Activated T-helper 9 cell treated with anti-CD3 and anti-CD28 coated beads, Interleukin-2, amount 50 U/mL, for 16 hours (primary cell): ENCODE measurements at places on chromosomes 2 and 18.

- DNase-seq: no peak
Observed at GRCh38 chr18:11224153-11224552, 74.8 kb upstream of the PIEZO2 start.

GRCh38 chr18:8142932-8143331 is 466.3 kb upstream of the RAB12 start:
- DNase-seq: no peak

GRCh38 chr2:134711692-134712091 is 7.1 kb downstream of the TMEM163 start:
- DNase-seq: no peak

GRCh38 chr2:239006622-239007285 is 158.9 kb downstream of the TWIST2 start:
- DNase-seq: no peak

DNA sequence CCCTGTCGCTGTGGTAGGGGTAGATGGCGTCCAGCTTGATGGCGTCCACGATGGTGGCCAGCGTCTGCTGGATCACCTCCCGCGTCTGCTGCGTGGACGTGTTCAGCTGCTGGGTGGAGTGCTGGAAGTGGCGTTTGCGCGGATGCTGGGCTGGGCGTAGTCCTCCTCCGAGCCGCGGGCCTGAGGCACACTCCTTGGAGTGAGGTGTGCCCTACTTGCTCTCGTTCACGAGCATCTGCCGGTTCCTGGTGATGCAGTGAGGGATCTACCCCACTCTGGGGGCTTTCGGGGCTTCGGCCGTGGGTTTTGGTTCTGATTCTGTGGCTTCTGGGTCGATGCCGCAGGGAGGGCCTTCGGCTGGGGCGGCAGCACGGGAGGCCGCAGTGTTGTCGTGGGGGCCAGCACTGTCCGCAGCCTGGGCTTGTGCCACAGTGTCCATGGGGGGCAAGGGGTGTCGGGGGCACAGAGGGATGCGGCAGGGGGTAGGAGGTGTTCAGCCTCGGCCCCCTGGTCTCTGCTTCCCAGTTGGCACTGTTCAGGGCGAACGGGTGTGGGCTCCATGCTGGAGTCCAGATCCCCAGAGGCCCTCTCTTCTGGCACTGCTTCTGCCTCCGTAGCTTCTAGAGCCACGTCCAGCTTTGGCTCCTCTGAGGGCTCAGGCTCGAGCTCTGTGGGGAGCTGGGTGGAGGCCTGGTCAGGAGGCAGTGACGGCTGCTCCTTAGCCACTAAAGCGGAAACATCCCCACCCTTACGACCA is 890.6 kb upstream of the LRRTM1 start:
- DNase-seq: no peak

DNA sequence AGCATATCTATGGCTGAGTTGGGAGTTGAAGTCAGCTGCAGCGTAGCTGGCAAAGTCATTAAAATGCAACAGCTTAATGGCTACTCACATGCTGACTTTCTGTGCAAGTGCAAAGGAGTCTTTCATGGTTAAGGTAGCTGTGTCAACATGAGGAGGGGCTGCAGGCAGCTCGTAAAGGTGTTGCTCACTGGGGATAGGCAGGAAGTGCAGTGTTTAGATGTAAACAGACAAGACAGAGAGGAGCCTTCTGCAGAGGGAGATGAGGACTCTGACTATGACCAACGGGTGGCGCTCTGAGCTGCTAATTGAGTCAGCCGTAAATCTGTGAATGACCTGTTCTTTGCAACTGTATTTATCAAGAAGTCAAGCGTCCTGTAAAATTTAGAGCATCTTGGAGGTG is 22.3 kb upstream of the CAVIN2 start:
- no peak for DNase-seq

GRCh38 chr2:143258126-143258892 is 129.1 kb downstream of the ARHGAP15 start:
- no peak for DNase-seq

DNA sequence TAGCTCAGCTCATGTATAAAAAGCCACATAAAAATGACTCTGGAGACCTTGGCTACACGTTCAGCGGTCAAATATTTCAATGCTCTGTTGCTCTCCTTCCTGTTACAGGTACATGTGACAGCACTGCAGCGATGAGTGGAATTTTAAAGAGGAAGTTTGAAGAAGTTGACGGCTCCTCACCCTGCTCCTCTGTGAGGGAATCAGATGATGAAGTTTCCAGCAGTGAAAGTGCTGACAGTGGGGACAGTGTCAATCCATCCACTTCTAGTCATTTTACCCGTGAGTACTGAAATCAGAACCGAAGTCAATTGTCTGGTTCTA is 125.4 kb downstream of the CSRNP3 start:
- DNase-seq: no peak

DNA sequence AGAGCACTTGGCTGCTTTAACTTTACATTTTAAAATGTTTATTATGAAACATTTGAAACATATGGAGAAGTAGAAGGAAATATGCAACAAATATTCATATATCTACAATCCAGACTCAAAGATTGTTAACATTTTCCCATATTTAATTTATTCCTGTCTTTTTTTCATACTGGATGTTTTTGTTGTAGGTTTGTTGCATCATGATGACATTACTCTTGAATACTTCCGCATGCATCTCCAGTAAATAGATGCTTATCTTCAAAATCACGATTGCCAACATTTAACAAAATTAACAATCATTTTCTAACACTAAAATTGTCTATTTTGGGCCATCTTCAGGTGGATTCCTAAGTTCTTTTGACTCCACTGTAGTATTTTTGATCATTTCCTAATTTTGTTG is 21.1 kb upstream of the IL18RAP start:
- DNase-seq: no peak

DNA sequence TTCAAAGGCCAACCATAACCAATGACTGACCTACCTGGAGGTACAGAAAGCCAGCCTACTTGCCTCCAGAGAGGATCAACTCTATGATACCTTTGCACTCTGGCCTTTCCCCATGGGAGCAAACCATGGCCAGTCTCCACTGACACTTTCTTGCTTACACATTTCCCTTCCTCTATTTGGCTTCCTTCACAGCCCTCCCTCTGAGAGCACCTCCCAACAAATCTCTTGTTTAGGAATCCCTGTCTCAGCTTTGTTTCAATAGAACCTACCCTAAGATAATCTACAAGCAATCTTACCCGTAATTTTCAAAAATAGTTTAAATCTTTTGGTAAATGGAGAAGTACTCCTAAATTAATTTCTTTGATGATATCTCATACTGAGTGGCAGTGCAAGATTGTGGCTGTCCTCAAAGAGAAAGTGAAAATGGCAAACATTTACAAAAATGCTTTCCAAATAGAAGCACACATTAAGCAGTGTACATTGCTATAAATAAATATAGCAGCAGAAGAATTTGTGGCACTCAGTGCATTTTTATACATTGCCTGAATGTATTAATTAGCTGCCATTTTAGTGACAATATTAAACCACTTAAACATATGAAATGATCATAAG is 140.6 kb downstream of the CCDC148 start:
- no peak for DNase-seq

- no peak for DNase-seq
Observed at GRCh38 chr2:235165136-235165535, 213.3 kb downstream of the SH3BP4 start.

- no peak for DNase-seq
Observed at GRCh38 chr2:177030451-177031105, 182.0 kb upstream of the HNRNPA3 start.

GRCh38 chr18:48228301-48228715 is 180.9 kb downstream of the ZBTB7C start:
- DNase-seq: no peak

DNA sequence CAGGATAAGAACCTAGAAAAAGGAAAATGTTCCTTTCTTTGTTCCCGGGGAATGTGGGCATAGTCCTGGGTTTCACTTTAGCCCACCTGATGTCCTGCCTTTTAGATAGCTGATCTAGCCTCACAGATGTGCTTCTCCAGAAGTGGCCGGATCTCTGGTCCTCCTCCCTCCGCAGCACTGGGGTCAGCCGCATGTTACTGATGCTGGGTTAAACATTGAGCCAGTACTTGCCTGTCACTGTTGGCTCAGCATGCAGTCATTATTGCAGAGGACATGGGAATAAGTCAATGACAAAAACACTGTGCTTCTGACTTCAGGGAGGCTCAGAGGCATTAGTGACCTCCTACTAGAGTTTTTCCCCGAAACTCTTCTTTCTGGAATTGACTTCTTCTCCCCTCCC is 27.6 kb downstream of the NCK2 start:
- no peak for DNase-seq

DNA sequence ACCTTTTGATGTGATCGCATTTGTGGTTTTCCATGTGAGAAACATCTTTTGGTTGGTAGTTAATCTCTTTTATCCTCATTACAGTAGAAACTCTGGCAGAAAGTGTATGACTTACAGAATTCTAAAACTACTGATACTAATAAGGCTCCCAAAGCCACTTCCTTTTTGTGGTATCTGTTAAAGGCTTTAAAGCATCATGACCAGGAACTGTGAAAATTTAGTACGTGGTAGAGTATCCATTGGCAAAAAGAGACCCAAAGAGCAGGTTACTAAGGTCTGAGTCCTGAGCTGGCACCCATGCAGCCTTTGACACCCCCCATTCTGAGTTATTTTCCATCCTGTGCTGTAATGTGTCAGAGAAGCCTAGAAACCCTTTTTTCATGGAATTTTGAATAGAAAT is 94.5 kb downstream of the DPP4 start:
- DNase-seq: no peak

GRCh38 chr2:28664120-28664842 is 87.3 kb upstream of the PPP1CB start:
- no peak for DNase-seq
